AG04450 (cell line): ENCODE measurements at places on chromosomes 16 and 17.

DNA sequence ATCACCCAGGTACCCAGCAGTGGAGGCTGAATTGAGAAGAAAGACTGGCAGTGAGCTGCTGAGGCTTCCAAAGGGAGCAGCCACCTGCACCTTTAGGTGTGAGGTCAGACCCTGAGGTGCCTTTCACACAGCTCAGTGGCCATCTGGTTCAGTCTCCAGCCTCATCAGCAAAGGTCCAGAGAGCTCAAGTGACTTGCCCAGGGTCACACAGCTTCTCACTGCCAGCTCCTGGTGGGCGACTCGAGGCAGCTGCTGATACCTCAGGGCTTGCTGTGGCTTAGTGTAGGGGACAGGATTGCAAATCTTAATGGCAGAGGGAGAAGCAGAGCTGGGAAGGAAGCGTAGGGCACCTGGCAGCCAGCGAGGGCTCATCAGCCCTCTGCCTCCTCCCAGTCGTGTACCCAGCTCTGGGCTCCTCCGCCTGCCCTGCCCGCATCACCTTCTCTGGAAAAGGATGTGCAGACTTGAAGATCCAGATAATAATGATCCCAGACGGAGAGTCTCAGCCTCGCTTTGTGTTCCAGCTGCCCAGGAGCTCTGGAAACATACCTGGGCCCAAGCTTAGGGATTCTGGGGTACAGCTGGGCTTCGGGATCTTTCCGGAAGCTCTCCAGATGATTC, 165.3 kb upstream of the GSE1 start:
- no peak for DNase-seq

DNA sequence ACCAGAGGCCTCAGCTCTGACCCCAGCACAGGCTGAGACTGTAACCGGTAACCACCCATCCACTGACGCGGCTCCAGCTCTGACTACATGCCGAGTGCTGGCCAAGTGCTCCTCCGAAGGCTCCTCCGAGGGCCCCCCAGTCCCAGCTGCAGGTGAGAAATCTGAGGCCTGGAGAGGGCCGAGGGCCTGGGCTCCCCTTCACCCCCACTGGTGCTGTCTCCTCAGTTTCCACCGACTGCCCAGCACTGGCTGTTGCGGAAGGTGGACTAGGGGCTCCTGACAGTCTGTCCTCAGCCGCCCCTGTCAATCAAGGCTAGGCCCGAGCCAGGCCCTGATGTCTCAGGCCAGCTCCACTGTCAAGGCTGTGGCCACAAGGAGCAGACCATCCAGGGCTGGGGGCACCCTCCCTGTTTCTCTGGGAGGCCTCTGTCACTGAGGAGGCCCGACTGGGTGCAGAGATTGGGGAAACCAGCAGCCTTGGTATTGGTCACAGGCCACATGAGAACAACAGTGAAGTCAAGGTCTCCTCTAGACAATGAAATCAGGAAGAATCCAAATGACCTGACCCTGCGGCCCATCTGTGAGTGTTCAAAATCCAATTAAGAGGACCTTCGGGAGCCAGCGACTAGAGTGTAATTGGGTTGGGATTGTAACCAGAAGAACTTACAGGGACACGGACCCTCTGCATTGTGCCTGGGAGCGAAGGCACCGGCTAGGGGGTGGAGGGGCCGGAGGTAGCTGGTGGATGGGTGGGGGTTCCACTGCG, 5.1 kb downstream of the TMEM235 start:
- DNase-seq = no peak

DNA sequence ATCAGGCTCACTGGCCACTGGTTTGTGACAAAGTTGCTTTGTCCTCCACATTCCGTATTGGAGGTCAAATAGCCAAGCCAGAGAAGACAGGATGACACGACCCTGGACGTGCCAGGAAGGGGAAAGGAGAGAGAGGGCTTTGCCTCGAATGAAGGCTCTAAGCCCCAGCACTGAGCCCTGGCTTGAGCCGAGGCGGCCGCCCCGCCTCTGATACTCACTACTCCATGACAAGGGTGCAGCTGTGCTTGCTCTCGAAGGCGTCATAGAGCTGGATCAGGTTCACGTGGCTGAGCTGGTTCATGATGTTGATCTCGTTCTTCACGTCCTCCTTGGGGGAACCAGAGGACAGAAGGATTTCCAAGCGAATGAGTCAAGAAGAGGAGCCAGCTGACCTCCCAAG, 19.3 kb downstream of the MYLK3 start:
- no peak for DNase-seq

DNA sequence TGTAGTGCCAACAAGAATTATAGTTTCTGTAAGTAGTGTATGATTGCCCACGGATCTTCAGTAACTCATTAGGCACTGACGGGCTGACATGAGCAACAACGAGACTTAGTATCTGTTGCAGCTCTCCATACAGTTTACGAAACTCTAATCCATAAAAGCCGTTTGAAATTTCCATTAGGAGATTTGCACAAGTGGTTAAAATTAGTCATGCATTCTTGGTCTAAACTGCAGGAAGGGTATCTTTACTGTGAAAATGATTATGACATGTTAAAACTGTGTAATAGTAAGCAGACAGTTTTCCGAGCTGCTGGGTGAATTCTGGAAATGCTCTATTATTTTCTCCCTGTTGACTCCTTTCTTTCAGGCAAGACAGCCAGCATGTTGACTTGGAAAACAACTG, 605.0 kb downstream of the WWOX start:
- DNase-seq = no peak

DNA sequence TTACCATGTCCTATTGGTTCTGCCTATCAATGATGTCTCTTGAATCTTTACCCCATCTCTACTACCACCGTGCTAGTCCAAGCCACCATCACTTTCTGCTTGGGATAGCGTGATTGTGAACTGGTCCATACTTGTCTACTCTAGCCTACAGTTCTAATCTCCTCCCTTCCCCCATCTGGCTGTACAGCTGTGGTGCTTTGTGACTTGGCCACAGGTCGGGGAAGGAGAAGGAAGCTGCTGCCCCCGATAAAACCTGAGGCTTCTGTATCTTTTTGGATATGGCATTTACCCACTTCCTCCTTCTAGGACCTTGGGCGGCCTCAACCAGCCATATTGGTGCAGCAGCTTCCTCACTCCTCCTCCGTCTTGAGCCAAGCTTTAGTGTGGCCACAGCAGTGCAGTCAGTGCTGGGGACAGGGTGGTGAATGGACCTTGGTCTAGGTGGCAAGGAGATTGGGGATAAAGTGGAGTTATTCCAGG, 314 bp upstream of the ITGA2B start:
- no peak for DNase-seq

GRCh38 chr17:47812146-47812920, 9.3 kb downstream of the OSBPL7 start:
- DNase-seq = no peak

GRCh38 chr17:71055128-71055527, 885.8 kb downstream of the KCNJ2 start:
- peak; percentile 3 for DNase-seq

GRCh38 chr17:50684612-50685333, 22.9 kb downstream of the ANKRD40 start:
- no peak for DNase-seq

GRCh38 chr17:12659500-12659899, 6.2 kb upstream of the MYOCD start:
- peak; percentile 54 for DNase-seq

GRCh38 chr16:72620853-72621252, 427.1 kb downstream of the ZFHX3 start:
- no peak for DNase-seq

GRCh38 chr16:69143116-69143515, 10.7 kb downstream of the UTP4 start:
- no peak for DNase-seq

DNA sequence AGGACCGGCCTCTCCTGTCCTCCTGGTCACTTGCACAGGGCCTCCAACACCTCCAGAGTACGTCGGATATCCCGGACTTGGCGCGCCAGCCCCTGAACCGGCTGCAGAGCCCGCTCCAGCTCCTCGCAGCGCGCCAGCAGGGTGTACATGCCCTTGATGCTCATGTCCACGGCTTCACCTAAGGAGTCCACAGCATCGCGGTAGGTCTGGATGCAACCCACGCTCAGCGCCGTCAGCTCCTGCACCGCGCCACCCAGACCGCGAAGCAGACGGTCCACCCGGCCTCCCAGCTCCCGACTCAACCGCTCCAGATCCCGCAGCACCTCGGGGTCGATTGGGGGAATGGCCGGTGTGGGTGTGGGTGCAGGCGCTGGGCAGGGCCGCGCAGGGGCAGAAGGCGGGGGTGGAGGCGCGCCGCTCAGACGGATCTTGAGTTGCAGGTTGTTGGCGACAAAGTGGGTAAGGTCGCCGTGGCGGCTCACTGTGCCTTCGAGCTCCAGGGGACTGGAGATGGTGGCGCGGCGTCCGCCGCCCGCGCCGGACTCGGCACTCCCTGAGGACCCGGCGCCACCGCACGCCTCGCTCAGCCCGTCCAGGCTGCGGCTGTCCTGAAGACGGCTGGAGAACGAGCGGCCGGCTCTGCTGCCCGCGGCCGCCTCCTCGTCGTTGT, 804 bp downstream of the BORCS6 start:
- DNase-seq = no peak

GRCh38 chr17:64783556-64784352, 121.6 kb upstream of the SMURF2 start:
- no peak for DNase-seq

DNA sequence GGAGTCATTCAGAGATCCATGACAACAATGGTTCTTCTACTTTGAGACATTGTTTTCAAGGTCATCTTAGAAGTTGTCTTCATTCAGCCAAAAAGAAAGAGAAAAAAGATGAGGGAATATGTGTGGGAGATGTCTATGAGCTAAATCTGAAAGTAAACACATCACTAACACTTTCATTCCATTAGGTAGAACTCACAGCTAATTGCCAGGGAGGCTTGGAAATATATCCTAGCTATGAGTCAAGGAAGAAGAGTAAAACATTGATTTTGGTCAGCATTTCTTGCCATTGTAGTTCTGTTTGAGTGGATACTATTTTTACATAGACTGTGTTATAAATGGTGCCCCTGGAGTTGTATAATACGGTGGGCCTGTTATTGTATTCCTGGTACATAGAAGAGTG, 316.4 kb upstream of the MYOCD start:
- DNase-seq = no peak

- no peak for DNase-seq
Observed at GRCh38 chr17:81928544-81929252, 1.2 kb upstream of the MAFG start.

GRCh38 chr16:27470567-27471431, 68.8 kb downstream of the IL21R start:
- DNase-seq = peak; percentile 10
